ENCODE measurements at places on chromosomes 12 and 14.

GRCh38 chr14:68124979-68125731 lies 305.6 kb downstream of the RAD51B start:
- no peak for DNase-seq

DNA sequence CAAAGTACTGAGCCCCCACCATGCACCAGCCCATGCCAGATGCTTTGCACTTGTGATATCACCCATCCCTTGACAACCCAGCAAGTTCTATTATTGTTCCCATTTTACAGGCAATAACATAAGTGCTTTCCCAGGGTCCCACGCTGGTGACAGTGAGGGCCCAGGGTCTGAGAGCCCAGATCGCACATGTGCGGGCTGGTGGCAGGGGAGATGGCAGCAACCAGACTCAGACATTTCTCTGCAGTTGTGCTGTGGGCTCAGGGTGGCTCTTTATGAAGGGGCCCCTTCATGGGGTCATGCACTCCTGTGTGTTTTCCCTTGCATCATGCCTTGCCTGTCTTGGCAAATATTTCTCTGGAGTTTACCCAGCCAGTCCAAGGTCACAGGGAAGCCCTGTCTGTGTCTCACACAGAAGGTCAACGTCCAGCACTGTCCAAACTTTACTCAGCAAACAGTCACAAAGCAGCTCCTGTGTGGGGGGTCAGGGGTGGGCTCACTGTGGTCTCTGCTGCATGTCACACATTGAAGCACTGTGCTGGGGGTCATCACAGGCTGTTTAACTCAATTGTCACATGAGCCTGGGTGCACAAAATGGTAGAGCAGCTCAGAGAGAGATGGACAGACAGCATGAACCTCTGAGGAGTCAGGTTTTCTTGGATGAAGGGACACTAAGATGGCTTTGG lies 12.7 kb downstream of the SERPINA5 start:
- no peak for DNase-seq

GRCh38 chr14:60863249-60863648 lies 117.6 kb downstream of the TRMT5 start:
- DNase-seq: no peak

DNA sequence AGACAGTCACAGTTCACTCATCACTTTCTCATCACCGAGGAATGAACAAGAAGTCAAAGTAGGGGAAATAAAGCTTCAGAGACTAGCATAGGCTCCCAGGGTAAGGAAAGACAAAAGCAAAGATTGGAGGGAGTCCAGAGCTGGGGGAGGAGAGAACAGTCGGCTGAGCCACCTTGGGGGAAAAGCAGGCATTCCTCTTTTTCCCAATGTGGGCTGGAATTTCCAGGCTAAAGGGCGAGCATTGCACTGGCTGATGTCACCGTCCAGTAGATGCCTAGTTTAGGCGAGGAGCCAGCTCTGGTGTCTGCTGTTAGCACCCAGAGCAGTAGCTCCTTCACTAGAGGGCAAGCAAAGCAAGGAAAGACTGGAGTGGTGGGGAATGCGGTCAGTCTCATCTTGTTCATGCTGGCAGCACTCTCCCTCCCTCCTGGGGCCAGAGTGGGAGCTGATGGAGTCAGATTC lies 8.5 kb upstream of the KRT75 start:
- DNase-seq: peak; percentile 56

DNA sequence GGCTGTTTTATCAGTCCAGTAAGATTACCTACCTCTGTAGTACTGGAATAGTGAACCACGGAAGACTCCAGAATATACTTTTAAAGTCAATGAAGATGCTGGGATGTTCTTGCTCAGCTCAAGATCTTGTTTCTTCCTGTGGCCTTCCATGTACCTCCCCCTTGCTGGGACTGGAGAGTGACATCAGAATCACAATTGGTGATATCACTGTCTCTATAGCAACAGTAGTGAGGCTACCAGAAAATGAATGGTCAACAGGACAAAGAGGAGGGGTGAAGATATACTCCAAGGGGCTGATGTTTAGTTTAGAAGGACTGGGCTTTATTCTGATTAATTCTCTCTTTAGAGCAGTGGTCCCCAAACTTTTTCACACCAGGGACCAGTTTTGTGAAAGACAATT lies 3.8 kb downstream of the AKAP3 start:
- no peak for DNase-seq

DNA sequence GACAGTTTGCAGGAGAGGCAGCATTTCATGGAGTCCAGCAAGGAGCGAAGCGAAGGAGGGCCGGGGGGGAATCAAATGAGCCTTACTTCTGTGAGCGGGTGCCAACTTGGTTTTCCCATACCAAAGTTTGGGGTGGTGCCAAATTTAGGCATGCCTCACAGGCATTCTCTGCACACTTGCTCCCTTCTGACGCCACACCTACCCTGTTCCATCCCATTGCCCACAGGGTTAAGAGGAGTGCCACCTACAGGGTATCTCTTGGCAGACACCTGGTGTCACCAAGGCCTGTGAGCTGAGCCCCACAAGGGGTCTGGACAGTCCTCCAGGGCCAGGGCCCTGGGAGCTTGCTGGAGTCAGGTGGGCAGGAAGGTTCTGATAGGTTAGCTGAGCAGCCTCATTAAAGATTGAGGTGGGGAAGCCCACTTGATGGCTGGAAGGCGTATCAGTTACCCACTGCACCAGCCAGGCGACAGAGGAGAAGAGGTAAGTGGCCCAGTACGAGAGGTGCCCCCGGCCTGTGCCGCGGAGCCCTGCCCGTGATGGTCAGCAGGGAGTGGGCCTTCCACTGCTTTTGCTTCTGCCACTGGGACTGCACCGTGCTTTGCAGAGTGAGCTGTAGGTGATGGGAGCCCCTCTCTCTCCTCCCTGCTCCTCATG lies 45.2 kb downstream of the DEGS2 start:
- no peak for DNase-seq

- DNase-seq: no peak
These were observed 158.8 kb upstream of the NPAS3 start for GRCh38 chr14:32779840-32780239.
